ENCODE measurements at places on chromosomes 5 and 9.

DNA sequence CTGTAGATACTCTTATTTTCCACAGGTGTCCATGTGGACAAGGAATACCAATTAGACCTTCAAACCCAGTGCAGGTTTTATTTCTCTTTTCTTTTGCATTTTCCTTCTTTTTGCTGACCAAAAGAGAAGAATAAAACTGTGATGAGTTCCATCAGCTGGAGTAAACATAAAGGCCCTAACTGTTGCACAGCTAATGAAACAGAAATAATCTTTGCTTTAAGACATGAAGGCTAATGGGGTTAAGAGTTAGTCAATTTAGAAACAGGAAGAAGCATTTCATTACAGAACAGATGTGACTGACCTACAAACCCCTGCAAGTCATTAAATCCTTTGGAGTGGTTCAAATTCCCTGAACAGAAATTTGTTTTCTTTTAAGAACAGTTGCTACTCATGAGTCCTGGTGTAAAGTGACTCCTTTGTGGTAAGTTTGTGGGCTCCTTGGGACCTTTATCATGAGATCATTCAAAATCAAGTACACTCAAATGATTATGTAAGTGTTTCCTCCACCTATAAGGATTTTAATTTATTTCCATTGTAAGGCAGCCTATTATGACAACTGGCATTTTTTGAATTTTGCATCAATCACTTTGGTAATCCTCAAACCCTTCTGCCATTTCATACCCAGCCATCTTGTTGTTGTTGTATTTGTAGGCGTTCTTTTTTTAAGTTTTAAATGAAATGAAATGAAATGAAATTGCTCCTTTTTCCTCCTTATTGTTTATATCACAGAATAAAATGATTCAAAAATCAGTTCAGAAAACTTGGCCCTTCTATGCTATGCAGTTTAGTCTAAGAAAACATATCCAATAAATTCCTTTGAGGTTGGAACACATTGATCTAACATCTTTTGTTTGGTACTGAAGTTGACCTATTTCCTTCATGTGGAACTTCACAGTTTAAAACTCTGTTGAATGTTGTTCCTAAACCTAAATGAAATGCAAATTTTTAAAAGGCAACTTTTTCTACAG is 1.3 kb downstream of the MINAR2 start:
- no peak for DNase-seq

DNA sequence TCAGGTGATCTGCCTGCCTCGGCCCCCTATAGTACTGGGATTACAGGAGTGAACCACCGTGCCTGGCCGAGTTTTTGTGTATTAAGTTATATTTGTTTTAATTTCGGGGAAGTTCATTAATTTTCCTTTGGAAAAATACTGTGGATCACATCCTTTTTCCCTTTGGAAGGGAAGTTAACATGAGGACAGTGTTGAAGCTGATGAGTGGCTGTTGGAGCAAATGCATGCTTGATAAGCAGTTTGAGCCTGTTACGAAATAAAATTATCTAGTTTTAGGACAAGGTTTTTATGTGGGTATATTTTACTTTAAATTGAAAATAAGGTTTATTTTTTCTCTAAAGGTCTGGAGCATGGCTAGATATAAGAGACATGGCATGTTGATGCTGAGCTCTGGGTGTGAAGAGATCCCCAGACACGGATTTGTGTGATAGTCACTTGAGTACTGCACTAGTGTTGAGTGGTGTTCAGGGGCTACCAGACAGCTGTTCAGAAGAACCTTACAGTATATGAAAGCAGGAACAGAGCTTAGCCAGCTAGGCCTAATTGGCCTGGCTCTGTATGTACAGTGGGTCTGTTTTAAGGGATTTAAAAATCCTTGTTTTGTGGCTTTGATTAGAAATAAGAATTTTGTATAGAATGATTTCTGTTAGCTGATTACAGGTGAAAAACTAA is 17.4 kb downstream of the LMNB1 start:
- no peak for DNase-seq

DNA sequence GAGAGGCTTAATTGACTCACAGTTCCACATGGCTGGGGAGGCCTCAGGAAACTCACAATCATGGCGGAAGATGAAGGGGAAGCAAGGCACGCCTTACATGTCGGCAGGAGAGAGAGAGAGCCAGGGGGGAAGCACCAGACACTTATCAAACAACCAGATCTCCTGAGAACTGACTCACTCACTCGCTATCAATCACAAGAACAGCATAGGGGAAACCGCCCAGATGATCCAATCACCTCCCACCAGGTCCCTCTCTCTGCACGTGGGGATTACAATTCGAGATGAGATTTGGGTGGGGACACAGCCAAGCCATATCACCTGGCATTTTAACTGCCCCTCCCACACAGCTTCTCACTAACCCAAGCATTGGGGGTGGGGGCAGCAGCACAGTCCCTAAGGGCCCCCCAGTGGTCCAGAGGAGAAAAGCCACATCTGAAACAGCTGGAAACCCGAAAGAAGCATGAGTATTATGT is 76.1 kb upstream of the ASS1 start:
- no peak for DNase-seq

DNA sequence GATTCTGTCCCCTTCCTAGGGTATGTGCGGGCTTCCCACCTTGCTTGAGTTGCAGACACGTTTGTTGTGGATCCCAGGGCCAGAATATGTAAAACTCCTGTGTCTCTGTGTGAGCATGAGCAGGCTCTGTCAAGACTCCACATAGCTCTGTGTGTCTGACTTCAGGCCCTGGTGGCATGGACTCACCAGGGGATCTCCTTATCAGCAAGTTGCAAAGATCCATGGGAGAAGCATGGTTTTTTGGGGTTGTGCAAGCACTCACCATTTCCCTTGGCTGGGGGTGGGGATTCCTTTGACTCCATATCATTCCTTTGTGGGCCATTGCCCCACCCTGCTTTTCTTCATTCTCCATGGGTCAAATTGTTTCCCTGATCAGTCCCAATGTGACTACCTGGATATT is 205.6 kb downstream of the TUSC1 start:
- no peak for DNase-seq

DNA sequence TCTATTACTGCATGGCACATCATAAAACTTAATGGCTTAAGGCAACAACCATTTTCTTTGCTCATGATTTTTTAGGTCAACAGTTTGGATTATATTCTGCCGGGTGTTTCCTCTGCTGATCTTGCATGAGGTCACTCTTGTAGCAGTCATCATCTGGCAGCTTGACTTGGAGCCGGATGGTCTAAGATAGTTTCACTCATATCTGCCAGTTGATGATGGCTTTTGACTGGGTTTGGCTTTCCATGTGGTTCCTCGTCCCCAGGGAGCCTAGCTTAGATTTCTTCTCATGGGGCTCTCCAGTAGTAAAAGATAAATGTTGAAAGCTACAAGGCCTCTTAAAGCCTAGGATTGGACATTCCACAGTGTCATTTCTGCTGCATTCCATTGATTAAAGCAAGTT is 27.4 kb downstream of the LNPEP start:
- DNase-seq = no peak

DNA sequence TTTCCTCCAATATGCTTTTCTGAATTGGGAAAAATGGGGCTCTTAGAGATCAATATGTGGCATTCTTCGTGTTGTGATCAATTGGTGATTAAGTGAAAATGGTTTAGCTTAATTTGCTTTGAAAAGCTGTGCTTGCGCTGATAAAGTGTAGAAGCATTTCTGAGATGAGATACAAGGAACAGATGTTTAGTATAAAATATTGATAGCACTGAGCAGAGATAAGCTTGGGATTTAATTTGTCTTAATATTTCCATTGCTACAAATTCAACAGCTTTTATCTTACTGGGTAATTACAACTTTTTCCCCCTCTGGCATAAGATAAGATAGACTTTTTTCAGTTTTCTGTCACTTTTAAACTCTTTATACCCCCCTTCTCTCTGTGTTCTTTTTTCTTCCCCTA is 2204.9 kb upstream of the WWC1 start:
- no peak for DNase-seq

GRCh38 chr5:37836592-37837413 is 3.0 kb downstream of the GDNF start:
- DNase-seq = no peak

DNA sequence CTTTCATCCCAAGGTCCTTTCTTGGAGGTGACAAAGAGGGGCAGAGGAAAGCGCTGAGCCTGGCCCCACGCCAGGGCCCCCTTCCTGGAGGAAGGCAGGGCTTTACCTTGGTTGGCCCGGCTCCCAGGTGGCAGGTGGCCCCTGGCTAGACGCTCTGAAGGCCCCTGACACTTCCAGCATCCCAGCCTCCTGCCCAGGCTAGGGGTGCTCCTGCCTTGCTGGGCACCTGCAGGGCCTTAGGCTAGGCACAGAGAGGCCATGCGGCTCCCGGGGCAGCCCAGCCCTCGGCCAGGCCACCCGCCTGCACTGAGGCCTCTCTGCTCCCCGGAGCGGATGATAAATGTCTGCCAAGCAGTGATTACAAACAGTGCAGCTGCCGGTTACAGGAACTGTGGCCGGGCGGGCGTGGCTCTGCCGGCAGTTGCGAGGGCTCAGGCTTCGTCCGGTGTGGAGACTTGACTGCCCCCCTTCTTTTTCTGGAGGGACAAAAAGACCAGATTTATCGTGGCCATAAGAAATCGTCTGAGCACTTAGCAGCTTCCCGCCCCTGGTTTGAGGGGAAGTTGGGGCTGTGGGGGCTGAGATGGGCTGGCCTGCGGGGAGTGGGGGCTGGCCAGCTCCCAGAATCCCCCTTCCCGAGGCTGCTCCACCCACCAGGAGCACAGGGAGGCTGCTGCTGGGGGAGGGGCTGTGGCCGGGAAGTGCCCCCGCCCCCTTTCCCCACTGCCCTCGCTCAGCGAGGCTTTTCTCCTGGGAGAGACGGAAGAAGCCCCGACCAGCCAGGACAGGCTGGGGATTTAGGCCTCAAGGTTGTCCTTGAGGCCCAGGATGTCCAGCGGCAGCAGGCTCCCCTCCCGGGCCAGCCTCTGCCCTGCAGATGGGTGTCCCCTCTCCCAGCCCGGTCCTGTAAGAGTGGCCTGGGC is 31.6 kb upstream of the UBAC1 start:
- DNase-seq = no peak

- no peak for DNase-seq
Observed at GRCh38 chr5:122871661-122872060, 26.2 kb downstream of the SNX24 start.

DNA sequence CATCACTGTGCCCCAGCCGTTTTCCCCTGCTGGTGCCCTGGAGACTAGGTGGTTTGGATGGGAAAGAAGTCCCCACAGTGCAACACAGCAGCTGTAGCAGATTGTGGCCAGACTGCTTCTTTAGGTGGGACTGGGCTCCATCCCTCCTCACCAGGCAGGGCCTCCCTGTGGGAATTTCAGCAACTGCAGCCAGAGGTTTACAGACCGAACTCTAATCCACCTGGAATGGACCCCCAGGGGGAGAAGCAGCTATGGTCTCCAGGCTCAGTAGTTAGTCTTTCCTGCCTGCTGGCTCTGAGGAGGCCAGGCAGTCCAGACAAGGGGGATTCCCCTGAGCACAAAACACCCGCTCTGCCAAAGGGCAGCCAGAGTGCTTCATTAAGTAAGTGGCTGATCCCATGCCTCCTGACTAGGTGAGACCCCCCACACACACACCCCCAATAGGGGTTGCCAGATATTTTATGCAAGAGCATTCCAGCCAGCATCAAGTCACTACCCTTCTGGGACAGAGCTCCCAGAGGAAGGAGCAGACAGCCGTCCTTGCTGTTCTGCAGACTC is 188.9 kb downstream of the SGCD start:
- DNase-seq = no peak

- DNase-seq = no peak
Observed at GRCh38 chr9:126383406-126384046, 56.9 kb downstream of the MVB12B start.

- no peak for DNase-seq
Observed at GRCh38 chr5:38816083-38817030, 29.5 kb upstream of the OSMR start.

DNA sequence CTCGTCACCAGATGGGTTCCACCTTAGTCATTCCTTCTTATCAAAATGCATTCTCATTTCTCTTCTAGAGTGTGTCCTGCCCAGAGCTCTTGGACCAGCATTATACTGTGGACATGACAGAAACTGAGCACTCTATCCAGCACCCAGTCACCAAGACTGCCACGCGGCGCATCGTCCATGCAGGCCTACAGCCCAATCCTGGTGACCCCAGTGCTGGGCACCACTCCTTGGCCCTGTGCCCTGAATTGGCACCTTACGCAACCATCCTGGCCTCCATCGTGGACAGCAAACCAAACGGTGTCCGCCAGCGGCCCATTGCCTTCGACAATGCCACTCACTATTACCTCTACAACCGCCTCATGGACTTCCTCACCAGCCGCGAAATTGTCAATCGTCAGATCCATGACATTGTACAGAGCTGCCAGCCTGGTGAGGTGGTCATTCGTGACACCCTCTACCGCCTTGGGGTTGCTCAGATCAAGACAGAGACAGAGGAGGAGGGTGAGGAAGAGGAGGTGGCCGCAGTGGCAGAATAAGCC is 34.6 kb downstream of the CSF1R start:
- DNase-seq = no peak

GRCh38 chr9:89077519-89077918 is 86.3 kb downstream of the S1PR3 start:
- DNase-seq = no peak

All from stimulated activated CD8-positive, alpha-beta memory T cell treated with anti-CD3 and anti-CD28 coated beads, Interleukin-2, amount 100 ng/mL, for 1 hour (primary cell).